WERI-Rb-1 (cell line): ENCODE measurements at places on chromosomes 2 and 18.

DNA sequence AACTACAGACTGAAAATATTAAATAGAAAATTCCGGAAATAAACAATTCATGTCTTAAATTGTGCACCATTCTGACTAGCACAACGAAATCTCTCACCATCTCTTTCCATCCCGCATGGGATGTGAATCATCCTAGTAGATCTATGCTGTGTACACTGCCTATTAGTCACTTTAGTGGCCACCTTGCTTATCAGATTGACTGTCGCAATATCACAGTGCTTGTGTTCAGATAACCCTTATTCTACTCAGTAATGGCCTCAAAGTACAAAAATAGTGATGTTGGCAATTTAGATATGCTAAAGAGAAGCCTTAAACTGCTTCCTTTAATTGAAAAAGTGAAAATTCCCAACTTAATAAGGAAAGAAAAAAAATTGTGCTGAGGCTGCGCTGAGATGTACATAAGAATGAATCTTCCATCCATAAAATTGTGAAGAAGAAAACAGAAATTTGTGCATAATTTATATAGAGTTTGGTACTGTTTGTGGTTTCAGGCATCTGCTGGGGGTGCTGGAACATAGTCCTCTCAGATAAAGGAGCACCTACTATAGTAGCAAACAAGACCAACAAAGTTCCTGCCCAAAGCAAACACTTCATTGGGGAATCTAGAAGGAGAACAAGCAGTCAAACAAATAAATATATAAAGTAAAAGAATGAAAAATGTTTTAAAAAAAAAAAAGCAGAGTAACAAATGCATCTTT, 12.0 kb downstream of the PSMD1 start:
- no peak for DNase-seq

- DNase-seq: no peak
These were observed 41.5 kb downstream of the TGFA start for GRCh38 chr2:70511971-70512729.

- peak; percentile 66 for DNase-seq
These were observed 570.1 kb downstream of the PLCL1 start for GRCh38 chr2:198374375-198375082.

DNA sequence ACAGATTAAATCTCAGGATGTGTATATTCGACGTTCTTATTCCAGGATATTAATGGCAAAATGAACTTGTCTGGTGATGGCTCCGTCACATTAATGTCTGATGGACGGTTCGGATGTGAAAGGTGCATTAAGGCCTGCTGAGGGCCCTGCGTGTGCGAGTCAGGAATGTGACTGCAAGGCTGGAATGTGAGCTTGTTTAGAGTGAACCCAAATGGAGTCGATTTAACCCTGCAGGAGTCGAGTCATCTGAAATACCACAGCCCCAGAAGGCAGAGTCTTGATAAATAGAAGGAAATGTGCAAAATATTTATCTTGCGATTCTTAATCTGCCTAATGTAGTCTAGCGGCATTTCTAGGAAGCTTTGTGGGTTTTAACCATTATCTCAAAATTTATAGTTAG, 44.3 kb downstream of the RDH14 start:
- no peak for DNase-seq

DNA sequence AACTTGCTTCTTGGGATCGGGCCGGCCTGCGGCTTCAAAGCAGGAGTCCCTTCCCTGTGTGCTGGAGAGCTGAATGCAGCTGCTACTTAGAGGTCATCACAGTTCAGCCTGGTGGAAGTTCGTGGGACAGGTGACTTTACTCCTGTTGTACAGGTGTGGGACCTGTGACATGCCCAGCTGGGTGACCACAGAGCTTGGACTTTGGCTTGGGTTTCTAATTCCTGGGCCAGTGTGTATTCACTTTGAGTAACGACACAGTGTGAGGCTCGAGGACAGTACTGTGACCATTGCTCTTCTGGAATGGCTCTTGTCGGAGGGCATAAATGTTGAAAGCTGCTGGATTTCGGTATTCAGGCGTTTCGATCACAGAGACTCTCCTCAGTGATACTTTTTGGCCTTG, 114.5 kb downstream of the STPG4 start:
- DNase-seq: no peak

GRCh38 chr18:40160361-40160760, 1794.7 kb upstream of the PIK3C3 start:
- DNase-seq: no peak

GRCh38 chr2:183866666-183867065, 731.7 kb upstream of the ZNF804A start:
- DNase-seq: no peak

- DNase-seq: no peak
These were observed 138.4 kb downstream of the MBP start for GRCh38 chr18:76994086-76994654.

DNA sequence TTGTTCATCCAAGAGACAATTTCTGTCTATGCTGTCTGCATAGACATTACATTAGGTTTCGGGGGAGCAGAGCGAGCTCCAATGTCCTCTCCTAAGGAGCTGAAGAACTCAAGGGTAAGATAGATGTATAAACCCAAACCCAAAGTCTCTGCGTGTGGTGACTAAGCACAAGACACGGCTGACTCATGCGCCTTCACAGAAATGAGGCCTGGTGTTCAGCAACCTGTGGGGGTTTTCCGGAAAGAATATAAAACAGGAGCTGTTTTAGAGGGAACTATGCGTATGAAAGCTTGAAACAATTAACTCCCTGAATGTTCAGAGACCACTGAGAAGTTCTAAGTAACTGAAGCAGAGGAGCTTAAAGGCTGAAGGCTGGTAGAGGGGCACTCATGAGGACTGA, 154.7 kb downstream of the SOX11 start:
- no peak for DNase-seq
